ENCODE measurements at places on chromosomes 13 and 19. TPM values are rescaled to one million over a fixed set of nuclear protein-coding genes. Genes with fewer than 3 reads are reported as not detected.

- no peak for DNase-seq
Measured at GRCh38 chr13:30830638-30830965, 75.5 kb upstream of the MEDAG start.

DNA sequence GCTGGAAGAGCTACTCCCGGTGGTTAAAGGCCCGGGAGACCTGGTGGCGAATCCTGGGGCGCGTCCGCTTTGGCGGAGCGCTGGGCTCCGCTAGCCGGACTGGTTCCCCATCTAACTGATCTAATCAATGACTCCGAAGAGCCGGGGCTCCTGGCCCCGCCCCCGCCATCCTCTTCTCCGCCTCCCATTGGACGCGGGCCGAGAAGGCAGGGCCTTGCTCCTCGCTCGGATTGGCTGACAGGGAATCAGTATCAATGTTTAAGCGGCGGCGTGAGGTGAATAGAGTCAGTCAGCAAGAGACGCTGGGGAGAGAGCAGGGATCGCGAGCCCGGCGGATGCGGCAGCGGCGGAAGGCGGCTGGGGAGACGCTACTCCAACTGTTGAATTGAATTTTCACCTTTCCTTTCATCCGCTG, 1.7 kb upstream of the PCDH17 start:
- peak; percentile 92 for DNase-seq

DNA sequence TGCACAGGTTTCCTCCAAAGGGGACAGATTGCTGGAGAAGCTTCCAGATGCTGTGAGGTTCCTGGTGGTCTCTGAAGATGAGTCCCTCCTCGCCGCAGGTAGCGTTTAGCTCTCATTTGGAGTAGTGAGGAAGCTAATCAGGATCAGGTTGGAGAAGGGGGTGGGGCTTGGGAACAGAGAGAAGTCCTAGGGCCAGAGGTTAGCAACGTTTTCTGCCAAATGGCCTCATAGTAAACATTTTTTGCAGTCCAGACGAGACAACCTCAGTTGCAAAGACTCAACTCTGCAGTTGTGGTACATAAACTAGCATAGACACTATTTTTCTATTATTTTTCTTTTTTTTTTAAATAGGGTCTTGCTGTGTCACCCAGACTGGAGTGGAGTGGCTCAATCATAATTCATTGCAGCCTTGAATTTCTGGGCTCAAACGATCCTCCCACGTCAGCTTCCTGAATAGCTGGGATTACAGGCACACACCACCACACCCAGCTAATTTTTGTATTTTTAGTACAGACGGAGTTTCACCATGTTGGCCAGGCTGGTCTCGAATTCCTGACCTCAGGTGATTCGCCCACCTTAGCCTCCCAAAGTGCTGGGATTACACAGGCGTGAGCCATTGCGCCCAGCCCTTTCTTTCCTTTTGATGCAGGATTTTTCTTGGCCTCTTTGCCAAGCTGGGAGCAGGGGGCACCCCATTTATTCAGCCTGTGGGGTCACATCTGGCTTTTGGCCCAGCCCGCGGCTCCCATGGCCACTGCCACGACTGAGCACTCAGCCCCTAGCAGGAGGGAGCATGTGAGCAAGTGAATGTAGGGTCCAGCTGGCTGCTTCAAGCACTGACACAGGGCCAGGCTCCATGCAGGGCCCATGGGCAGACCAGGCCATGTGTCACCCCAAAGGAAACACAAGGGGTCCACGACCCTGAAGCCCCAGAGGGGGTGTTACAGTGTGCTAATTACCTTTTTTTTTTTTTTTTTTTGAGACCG, 34.4 kb upstream of the SIN3B start:
- DNase-seq, result no peak

KLK3 gene
- not detected for total RNA-seq

UBL5 gene
- total RNA-seq, result 263 TPM

DLEU7 gene
- total RNA-seq, result 0.32 TPM

ALOX5AP gene
- 66.9 TPM for total RNA-seq

TPTE2 gene
- total RNA-seq, result 0.19 TPM

FXYD7 gene
- 0.48 TPM for total RNA-seq

GNG7 gene
- total RNA-seq, result 1.7 TPM

Measured in mesenteric fat pad (tissue), 1 donor.